Peyer's patch (tissue), 4 donors: ENCODE measurements at places on chromosomes 13 and 19. TPM values are rescaled to one million over a fixed set of nuclear protein-coding genes. Genes with fewer than 3 reads are reported as not detected.
A peak's percentile ranks its signal among the peaks of the same experiment; 100 is the strongest.

GRCh38 chr13:28349907-28350654 lies 144.8 kb downstream of the FLT1 start:
- DNase-seq = no peak

GRCh38 chr19:980133-980998 lies 3.8 kb upstream of the WDR18 start:
- DNase-seq = no peak

DNA sequence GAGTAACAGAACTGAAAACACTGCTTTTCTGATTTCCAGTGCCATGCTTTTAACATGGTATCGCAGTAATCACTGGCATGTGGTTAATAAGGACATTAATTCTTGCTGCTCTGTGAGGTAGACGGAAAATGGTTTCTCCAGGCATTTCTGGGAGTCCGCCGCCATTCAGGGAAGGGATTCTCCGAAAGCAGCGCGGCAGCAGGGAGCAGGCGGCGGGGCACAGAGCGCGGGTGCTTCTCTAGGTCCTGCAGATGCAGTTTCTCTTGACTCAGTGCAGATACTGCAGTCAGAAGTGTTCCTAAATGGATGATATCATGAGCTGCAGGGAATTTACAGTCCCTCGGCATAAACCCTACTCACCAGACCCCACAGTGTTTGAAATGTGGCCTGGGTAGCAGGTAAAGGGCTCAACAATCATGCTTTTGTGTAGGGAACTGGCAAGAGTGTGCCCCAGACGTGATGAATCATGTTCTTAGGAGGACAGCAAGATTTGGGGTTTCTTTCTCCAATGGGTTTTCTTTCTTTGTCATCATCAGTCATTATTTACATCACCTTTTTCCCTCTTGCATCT lies 338.6 kb upstream of the ARGLU1 start:
- no peak for DNase-seq

- DNase-seq = no peak
Measured at GRCh38 chr13:43220873-43221595, 197.6 kb downstream of the DNAJC15 start.

Gene SYNE4
- 6.1 TPM for total RNA-seq

GRCh38 chr13:27405546-27406134 lies 18.8 kb upstream of the GTF3A start:
- DNase-seq = no peak

DNA sequence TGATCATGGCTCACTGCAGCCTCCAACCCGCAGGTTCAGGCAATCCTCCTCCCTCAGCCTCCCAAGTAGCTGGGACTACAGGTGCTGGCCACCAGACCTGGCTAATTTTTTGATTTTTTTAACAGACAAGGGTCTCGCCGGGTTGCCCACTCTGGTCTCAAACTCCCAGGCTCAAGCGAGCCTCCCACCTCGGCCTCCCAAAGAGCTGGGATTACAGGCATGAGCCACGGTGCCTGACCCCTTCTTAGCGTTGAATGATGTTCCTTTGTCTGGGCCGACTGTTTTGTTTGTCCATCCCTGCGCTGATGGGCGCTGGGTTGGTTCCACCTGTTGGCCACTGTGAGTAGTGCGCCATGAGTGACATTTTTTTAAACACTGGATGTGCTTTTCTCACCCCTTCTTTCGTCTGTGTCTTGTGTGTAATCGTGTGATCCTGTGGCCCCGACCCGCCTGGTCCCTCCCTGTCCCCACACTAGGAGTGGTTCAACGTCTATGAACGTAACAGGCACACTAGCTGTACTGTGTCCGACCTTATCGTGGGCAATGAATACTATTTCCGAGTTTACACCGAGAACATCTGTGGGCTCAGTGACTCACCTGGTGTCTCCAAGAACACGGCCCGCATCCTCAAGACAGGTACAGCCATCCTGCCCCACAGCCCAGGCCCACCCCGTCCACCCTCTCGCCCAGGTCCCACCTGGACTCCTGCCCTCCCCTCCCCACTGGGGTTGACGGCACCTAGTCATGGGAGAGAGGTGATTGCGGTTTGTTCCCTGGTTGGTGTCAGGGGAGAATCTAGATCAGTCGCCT lies 15.0 kb upstream of the EMC10 start:
- DNase-seq = peak; percentile 76

Gene CYP2F1
- total RNA-seq = not detected

GRCh38 chr13:44484562-44485138 lies 91.5 kb downstream of the TSC22D1 start:
- no peak for DNase-seq

GRCh38 chr19:40549007-40549708 lies 27.5 kb upstream of the SHKBP1 start:
- peak; percentile 71 for DNase-seq

- DNase-seq = no peak
Measured at GRCh38 chr19:4365341-4365740, 22.0 kb downstream of the MPND start.

DNA sequence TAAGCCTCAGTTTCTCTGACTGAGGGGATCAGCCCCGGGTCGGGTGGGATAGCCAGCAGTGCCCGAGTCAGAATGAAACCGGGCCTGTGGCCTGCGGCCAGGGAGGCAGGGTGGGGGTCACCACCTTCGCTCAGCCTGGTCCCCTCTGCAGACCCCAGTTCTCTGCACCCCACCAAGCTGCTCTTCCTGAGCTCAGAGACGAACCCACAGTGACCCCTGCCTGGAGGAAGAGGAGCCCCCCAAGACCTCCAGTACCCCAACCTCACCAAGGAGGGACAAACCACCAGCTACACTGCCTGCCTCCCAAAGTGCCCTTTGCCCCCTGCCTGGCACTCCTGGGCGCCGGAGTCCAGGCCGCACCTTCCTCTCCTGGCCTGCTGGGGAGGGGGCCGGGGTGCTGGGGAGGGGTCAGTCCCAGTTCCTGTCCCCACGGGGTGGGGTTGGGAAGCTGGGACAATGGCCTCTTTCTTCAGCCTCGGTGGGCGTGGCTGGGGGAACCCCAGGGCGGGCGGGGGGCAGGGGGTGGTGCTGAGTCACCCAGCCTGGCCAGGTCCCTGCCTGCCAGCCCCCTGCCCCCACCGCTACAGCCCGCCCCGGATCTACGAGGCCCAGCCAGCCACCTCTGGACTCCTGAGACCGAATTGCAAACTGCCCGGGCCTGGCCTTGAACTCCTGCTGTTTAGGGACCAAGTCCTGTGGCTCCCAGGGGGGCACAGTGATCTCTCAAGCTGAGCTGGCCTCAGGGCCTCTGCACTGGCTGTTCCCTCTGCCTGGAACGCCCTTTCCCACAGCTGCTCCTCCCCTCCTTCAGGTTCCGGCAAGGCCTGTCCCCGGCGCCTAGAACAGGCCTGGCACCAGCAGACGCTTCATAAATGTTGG lies 14.3 kb downstream of the ZBTB7A start:
- DNase-seq = peak; percentile 93

Gene ZNF682
- 5.1 TPM for total RNA-seq

DNA sequence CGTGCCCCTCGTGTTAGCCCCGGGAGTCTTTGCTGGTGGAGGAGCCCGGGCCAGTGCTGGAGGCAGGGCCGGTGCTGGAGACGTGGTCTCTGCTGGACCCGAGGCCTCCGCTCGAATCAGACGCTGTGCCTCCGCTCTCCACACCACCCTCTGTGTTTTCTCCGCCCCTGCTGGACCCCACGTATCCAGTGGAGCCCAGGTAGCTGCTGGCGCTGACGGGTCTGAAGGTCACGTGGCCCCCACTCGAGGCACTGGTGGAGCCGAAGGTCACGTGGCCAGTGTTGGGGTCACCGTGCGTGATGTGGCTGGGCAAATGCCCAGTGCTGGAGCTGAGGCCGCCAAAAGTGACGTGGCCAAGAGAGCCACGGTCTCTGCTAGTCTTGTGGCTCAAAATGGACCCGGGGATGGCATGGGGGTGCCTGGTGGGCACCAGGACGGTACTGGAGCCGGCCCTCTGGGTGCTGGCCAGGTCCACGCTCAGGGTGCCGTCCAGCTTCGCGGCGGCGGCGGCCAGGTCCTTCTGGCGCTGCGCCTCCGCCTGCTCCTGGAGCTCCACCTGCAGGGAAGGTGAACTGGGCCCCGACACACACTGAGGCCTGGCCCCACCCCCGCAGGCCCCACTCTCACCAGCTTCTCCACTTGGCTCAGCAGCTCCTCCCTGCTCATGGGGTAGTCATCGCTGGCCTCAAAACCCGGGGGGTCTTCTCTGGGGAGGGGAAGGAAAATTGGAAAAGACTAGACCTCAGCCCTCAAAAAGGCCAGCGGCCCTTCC lies 27.3 kb downstream of the ZNF114 start:
- DNase-seq = no peak
